ENCODE measurements at places on chromosomes 3 and 15.

DNA sequence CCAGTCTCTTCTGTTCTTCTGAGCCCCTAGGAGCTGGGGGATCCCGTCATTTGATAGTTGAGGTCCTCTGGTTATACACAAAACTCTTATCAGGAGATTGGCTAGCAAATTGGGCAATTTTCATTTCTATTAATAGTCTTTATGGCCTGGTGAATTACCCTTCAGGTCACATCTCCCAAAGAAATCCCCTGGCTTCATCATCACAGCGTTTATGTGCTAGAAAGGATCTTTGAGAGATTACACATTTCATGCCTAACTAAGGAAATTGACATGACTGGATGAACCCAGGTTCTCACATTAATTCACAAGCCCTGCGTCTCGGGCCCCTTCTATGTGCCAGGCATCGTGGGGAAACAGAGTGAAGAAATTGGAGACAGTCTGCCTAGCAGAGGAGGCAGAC, 227.4 kb upstream of the PROK2 start:
- DNase-seq: no peak

DNA sequence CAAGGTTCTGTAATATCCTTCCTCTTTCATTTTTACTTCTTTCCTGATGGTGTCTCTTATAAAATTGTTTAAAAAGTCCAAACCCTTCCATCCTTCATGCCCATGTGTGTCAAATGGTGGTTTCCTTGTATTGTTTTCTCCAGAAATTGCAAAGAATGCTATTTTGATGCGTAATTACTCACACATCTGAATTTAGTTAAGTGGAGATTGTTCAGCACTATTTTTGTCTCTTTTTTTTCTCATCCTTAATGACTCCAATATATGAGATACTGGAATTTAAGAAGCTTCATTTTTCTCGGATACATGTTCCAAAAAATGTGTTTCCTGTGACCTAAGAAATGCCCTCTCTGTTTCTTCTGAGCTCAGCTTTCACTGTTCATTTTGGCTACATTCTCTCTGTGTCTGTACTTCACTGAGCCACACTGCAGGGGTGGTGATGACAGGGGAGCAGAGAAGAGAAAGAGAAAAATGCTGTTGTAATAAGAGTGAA, 799.8 kb downstream of the DIPK2A start:
- DNase-seq: no peak

GRCh38 chr3:140953028-140953960, 11.7 kb downstream of the SLC25A36 start:
- no peak for DNase-seq

- no peak for DNase-seq
Observed at GRCh38 chr3:21790466-21790865, 39.5 kb upstream of the ZNF385D start.

DNA sequence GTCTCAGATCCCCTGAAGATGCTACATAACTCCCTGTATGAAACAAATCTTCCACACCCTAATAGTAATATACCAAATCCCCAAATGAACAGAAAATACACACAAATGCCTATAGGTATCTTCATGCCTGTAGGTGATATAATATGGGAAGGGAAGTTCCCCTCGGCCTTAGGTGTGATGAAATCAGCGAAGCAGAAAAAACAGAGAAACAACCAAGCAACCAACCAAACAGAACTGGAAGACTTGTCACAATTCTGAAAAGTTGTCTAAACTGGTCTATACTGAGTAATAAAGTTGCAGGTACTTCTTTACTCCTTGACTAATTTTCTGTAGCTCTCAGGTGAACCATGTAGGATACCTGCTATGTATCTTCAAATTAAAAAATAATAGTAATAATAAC, 82.2 kb upstream of the SATB1 start:
- no peak for DNase-seq

- DNase-seq: no peak
Observed at GRCh38 chr3:96657710-96658109, 156.7 kb upstream of the EPHA6 start.

- no peak for DNase-seq
Observed at GRCh38 chr15:38996111-38996631, 431.6 kb upstream of the RASGRP1 start.

- no peak for DNase-seq
Observed at GRCh38 chr3:129994883-129995559, 20.5 kb downstream of the TRH start.

DNA sequence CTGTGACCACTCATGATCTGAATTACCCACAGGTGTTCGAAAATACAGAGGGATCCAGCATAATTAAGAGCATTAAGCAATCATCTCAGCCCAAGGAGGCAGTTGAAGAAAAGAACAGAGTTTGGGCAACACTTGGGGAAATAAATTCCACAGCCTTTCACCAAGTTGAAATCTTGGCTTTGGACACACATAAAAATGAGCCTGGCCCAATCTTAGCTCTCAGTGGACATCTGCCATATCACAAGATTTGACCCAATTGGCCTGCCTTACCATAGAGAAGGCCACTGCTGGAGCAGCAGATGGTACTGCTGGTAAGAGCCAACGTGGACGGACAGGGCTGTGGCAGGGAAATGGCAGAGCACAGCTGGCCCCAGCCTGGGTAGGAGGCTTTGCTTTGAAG, 13.0 kb downstream of the FOXP1 start:
- no peak for DNase-seq

- no peak for DNase-seq
Observed at GRCh38 chr15:99526671-99527070, 39.1 kb upstream of the MEF2A start.

GRCh38 chr15:63487076-63487757, 17.2 kb upstream of the USP3 start:
- DNase-seq: peak; percentile 82

GRCh38 chr3:35946121-35946853, 307.0 kb downstream of the ARPP21 start:
- DNase-seq: no peak

GRCh38 chr3:59535791-59536221, 486.0 kb upstream of the CFAP20DC start:
- no peak for DNase-seq

Data from activated CD4-positive, CD25-positive, alpha-beta regulatory T cell treated with anti-CD3 and anti-CD28 coated beads, Interleukin-2, amount 50 U/mL, for 16 hours (primary cell).